ENCODE measurements at places on chromosomes 4 and X.

GRCh38 chr4:92521941-92522340 is 218.2 kb downstream of the GRID2 start:
- DNase-seq = no peak

DNA sequence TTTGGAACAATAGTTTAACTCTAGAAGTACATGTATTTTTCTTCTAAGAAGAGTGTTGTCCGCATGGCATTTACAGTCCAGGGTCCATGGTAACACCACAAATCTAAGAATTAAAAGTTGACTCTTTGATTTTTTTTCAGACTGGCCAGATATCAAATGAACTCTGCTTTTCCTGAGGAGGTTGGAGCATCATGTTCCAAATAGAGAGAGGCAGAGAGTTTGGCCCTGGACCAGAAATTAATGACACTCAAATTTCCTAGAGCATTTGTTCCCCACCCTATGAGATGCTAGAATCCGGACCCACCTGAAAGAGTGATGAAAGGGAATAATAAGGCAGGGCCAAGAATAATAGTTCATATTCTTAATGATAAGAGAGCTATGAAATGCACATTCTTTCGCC is 47.0 kb upstream of the NAP1L5 start:
- DNase-seq = no peak

- DNase-seq = peak; percentile 66
Observed at GRCh38 chr4:154329268-154329868, 162.2 kb downstream of the DCHS2 start.

- DNase-seq = peak; percentile 86
Observed at GRCh38 chr4:15956179-15956850, 6.7 kb downstream of the FGFBP2 start.

DNA sequence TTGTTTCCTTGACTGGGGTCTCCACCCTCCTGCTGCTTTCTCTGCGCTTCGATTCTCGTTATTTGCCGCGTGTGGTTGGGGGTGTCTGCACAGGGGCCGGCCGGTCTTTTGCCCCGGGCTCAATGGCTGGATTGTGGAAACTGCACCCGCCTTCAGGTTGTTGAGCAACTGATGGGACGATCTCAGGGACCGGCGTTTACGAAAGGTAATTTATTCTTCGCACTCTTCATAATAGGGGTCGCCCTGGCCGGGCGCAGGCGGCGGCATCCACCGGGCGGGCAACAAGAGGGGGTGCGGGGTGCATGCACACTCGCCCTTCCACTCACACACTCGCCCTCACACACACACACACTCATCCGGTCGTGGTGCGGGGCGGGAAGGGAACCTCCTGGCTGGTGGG is 1.4 kb downstream of the ADGRL3 start:
- DNase-seq = peak; percentile 31

DNA sequence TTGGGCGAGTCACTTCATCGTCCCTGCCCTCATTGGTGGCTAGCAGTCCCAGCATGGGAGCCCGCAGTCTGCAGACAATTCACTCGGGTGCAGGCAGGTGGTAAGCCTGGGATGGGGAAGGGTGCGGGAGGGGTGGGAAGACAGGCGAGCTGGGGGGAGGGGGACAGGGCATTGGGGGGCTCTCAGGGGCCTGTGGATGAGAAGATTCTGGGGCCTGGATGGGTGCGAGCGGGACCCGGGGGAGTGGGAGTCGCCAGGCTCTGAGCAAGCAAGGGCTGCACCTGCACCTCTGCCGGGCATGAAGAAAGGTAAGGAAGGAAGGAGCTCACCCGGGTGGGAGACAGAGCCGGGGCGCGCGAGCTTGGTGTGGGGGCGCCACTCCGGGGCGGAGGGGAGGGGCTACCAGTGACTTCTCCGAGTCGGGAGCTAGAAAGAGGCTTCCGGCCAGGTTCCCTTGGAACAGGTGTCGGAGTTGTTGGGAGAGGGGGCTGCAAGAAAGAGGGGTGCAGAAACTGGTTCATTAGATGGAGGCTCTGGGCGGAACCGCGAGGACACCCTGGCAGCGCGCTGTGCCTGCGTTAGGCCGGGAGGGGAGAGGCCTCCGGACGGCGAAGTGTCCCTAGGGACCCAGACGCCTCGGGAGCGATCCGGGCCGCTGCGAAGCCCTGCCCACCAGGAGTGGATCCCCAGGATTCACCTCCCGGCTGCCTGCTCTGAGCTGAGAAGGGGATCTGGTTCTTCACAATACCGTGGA is 103.4 kb upstream of the PDLIM3 start:
- DNase-seq = no peak

GRCh38 chr4:174538123-174538875 is 16.0 kb upstream of the HPGD start:
- no peak for DNase-seq

- DNase-seq = no peak
Observed at GRCh38 chrX:3527811-3528210, 181.4 kb upstream of the MXRA5 start.

- peak; percentile 78 for DNase-seq
Observed at GRCh38 chrX:155094468-155095061, 23.3 kb downstream of the BRCC3 start.

GRCh38 chrX:39137363-39137954 is 336.2 kb downstream of the MID1IP1 start:
- no peak for DNase-seq

GRCh38 chrX:38036466-38036865 is 30.1 kb downstream of the SYTL5 start:
- DNase-seq = no peak

GRCh38 chr4:13483136-13483767 is 888 bp downstream of the RAB28 start:
- peak; percentile 61 for DNase-seq

GRCh38 chr4:122978109-122978508 is 55.7 kb upstream of the NUDT6 start:
- DNase-seq = no peak

DNA sequence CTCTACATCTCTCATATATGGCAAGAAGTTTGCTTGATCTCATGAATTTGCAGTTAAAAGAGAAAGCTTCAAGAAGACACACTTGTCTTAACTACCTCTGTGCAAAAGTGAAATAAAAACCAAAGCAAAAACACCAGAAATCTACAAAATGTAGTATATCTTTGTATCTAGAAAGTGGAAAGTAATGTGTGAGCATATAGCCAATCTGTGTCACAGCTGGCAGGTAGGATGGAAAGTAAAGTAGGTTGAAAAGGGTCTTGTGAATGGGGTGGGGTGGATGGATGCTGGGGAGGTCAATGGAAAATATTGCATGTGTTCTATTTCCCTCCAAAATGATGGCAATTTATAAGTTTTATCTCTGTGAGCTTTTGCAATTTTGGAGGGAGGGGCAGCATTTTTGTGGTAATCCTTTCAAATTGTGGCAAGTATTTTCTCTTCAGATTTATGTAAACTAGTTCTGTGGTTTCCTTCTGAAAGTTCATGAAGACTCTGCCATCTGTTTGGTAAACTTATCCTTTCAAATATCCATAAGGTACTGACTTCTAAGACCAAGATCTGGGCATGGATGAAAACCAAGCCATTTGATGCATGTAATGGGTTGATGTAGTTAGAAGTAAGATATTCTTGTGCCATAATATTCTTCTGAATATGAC is 215.9 kb upstream of the GIMD1 start:
- no peak for DNase-seq

- DNase-seq = no peak
Observed at GRCh38 chrX:49147936-49148335, 14.6 kb upstream of the MAGIX start.

- DNase-seq = no peak
Observed at GRCh38 chr4:168817370-168817769, 192.7 kb downstream of the CBR4 start.

DNA sequence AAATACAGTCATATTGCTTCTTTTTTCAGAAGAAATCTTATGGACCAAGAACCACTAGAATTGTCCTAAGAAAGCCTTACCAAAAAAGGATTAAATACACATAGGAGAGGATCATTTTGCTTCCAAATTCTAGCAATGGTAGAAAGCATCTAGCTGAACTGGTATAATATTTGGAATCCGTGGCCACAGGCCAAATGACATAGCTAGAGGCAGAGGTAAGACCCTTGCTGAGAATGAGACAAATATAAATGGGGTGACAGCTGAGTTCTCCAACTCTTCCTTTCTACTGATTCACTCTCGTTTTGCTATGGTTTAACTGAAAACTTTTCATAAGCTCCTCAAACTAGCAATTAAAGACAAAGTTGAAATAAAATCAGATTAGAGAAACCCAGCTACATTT is 150.0 kb downstream of the TTC29 start:
- no peak for DNase-seq

DNA sequence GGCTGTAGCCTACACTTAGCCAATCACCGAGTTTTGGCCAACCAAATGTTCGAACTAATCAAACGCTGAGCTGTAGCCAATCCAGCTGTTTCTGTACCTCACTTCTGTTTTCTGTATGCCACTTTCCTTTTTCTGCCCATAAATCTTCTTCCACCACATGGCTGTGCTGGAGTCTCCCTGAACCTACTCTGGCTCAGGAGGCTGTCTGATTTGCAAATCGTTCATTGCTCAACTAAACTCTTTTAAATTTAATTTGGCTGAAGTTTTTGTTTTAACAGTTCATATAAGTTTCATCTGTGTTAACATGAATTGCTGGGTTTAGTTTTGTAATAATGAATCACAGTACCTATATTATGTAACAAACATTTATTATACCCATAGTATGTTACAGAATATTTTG is 160.7 kb upstream of the PCDH7 start:
- no peak for DNase-seq

DNA sequence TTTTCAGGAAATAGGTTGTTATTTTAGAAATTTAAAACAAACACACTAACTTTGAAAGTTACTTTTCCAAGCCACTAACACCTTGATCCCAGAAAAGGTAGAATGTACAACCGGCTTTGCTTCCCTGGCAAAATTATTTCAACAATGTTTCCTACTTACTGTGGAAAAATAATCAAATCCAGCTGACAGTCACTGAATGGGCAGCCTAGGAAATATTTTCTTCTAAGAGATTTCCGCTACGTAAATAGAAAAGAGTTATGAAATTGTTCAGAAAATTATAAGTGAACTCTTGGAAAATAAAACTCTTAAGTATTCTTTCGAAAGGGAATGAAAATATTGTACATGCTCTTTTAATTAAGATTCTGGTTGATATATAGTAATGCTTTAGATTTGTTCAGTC is 195.7 kb downstream of the GASK1B start:
- no peak for DNase-seq

- no peak for DNase-seq
Observed at GRCh38 chrX:26511589-26512363, 295.8 kb downstream of the MAGEB5 start.

DNA sequence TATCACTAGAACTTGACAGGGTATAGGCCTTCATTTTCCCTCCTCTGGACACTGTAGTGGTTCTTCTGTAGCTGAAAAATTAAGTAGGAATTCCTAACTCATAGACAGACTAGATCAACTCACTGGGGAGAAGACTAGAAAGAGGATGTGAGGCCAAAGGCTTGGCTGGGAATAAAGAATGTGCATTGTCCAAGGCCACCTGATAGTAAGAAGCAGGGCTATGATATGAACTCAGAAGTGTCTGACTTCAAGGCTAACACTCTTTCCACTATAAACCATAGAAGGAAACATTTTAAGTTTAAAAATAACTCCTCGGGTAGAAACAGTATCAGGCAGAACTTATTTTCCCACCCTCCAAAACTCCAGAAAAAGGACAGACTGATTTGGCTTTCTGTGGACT is 346.6 kb downstream of the OPHN1 start:
- no peak for DNase-seq

- no peak for DNase-seq
Observed at GRCh38 chrX:13077168-13077567, 32.7 kb upstream of the FAM9C start.

DNA sequence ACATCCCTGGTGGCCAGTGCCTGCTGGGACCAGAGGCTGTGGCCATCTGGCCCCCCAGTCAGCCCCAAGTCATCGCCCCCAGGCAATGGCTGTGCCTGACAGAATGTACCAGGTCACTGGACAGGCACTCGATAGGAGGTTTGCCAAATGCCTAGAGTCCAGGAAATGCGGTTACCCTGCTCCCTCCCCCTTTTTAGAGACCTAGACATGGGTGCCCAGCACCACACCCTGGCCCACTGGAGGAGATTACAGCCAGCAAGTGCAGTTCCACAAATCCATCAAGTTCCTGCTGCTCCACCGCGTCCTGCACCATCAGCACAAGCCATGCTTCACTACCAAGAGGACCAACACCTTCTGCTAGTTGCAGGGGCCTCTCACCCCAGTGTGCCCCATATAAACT is 16.2 kb upstream of the ZFX start:
- no peak for DNase-seq

GRCh38 chrX:125293850-125294780 is 25.6 kb upstream of the TEX13C start:
- DNase-seq = no peak

GRCh38 chr4:16100833-16101232 is 17.0 kb upstream of the PROM1 start:
- no peak for DNase-seq

DNA sequence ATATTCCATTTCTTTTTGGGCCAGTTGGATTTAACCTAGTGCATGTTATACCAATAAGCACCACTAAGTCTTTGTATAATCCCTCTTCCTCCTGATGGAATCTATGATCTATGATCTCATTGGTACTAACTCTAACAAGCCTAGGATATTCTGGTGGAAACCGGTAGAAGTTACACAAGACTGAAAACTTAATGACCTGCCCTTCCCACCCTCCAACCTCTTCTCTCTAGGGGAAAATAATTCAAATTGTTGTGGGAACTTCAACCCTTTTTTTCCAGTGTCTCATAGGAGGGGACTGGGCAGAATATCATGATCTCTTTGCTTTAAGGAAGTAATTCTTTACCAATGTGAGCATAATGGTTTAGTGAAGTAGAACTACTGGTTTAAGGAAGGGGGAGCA is 289.5 kb upstream of the BOD1L1 start:
- no peak for DNase-seq

- no peak for DNase-seq
Observed at GRCh38 chrX:120408168-120408567, 46.3 kb downstream of the ATP1B4 start.

Measured in NCI-H526 (cell line).